ENCODE measurements at places on chromosomes 11 and 22. TPM values are rescaled to one million over a fixed set of nuclear protein-coding genes. Genes with fewer than 3 reads are reported as not detected.

NPAS4 gene
- not detected for total RNA-seq

DNA sequence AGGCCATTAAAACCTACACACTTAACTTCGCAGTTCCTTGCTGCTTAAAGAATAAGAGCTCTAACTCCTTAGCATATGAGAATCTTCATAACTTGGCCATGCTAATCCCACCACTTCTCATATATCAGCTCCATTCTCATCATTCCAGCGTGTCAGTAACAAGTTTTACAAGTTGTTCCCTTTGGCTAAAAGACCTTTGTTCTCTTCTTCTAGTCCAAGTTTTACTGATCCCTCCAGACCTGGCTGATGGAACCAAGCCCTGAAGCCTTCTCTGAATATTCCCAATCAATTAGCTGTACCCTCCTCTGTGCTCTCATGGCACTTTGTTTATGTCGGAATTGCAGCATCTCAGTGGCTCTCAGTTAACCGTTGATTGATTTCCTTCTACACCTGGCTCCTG lies 35.8 kb downstream of the GAB2 start:
- no peak for ATAC-seq

GRCh38 chr22:39415506-39415905 lies 15.9 kb downstream of the TAB1 start:
- ATAC-seq: no peak

OR2AG1 gene
- not detected for total RNA-seq

DNA sequence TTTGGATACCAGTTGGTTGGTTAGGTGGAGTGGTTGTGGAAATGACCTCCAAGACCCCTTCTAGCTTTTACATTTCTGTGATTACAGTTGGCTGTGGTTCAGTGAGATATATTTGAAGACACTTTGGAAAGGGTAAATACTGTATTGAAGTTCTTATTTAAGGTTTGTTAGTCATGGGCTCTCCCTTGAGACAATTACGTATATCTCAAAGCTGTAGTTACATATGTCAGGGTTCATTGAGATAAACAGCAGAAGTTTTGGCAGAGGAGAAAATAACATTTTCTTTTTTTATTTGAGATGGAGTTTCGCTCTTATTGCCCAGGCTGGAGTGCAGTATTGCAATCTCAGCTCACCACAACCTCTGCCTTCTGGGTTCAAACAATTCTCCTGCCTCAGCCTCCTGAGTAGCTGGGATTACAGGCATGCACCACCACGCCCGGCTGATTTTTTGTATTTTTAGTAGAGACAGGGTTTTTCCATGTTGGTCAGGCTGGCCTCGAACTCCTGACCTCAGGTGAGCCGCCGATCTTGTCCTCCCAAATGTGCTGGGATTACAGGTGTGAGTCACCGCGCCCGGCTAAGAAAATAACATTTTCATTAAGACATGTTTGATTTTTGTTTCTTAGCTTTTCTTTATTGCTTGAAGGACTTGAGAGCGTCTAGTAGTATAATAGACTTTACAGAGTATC lies 1.9 kb downstream of the RNF121 start:
- no peak for ATAC-seq

GRCh38 chr22:44357966-44358465 lies 45.3 kb upstream of the SHISAL1 start:
- no peak for ATAC-seq

GRCh38 chr22:44200451-44200850 lies 19.7 kb downstream of the PARVG start:
- no peak for ATAC-seq

- no peak for ATAC-seq
These were observed 87.2 kb upstream of the HTATIP2 start for GRCh38 chr11:20275987-20276965.

DNA sequence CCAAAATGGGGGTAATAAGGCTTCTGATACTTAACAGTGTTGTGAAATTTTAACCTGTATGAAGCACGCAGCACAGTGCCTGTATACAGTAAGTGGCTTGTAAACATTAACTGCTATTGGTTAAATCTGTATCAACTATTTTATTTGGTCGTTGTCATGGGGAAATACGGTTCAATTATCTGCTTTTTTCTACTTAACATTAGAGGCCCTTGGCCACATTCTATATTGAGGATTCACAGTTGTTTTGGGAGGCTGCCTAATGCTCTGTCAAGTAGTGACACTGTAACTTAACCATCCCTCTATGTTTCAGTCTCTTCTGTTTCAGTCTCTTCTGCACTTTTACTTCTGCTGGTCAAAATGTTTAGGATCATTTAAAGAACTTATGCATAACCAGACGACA lies 95.6 kb downstream of the LDLRAD3 start:
- no peak for ATAC-seq

MRGPRF gene
- 1.7 TPM for total RNA-seq

CLDN25 gene
- not detected for total RNA-seq
